ENCODE measurements at places on chromosomes 3 and 15.

GRCh38 chr3:43285644-43286043 lies 696 bp upstream of the SNRK start:
- no peak for DNase-seq

DNA sequence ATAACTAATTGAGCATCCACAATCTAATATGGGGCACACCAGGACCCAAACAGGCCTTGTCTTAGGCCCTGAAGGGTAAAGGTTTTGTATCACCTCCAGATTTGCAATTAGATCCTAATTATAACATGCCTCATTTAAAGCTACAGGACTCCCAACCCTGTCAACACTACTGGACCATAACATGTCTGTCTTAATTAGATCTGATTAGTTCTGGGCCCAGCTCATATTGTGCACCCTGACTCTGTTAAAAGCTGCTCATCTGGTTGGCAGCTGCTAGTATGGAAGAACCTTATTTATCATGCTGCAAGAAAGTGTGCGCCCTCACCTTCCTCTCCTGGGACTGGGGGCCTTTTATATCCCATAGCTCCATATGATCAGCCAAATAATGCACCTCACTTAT lies 457.8 kb downstream of the ROBO1 start:
- DNase-seq = no peak

GRCh38 chr3:49709852-49710251 lies 9.6 kb downstream of the AMIGO3 start:
- DNase-seq = no peak

DNA sequence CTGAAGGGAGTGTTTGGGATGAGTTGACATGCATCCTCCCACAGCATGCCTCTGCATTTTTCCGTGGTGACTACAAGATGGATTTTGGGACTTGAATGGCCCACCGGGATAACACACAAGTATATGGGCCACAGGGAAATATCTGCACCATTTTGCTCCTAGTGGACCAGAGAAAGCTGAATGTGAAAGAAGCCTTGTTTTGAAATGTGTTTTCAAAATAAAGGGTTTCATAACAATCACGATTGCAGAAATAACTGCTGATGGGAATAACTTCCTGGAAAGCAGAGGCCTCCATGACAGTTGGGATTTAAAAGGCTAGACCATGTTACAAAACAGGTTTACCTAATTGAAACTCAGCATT lies 77.5 kb upstream of the PRR23C start:
- no peak for DNase-seq

DNA sequence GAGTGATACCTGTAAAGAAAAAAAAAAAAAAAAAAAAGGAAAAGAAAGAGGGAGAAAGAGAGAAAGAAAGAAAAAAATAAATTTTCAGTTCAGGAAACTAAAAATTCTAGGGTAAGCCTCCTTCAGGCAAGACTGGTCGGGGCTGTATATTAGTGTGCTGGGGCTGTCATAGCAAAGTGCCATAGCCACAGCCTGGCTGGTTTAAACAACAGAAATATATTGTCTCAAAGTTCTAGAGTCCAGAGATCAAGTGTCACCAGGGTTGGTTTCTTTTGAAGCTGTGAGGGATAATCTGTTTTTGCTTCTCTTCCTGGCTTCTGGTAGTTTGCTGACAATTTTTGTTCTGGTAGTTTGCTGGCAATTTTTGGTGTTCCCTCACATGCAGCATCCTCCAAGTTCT lies 48.4 kb upstream of the SLC25A26 start:
- no peak for DNase-seq

- DNase-seq = no peak
Observed at GRCh38 chr3:152434142-152434541, 165.4 kb downstream of the MBNL1 start.

DNA sequence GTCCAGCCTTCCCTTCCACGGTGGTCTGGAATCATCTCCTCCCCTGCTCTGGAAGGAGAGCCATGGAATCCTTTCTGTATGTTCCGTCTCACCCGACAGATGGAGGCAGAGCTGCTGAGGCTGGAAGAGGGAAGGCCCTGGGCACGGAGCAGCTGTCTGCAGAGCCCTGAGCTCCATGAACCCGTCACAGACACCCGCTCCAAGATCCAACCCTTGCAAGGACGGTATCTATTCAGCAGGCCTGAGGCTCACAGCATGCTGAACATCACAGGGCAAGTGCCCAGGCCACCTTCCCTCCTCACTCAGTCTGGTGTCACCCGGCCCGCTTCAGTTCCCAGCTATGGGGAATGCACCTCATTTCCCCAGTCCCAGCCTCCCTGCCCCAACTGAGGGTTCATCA lies 103.9 kb downstream of the LRIG1 start:
- DNase-seq = no peak

- DNase-seq = no peak
Observed at GRCh38 chr15:56327721-56328502, 37.3 kb upstream of the TEX9 start.

- no peak for DNase-seq
Observed at GRCh38 chr3:24004171-24004938, 59.3 kb downstream of the NR1D2 start.

GRCh38 chr3:102235679-102236078 lies 199.1 kb upstream of the ZPLD1 start:
- DNase-seq = no peak

GRCh38 chr3:28598165-28598564 lies 249.5 kb upstream of the AZI2 start:
- no peak for DNase-seq

- DNase-seq = no peak
Observed at GRCh38 chr3:77541203-77541922, 501.5 kb downstream of the ROBO2 start.

GRCh38 chr3:107683447-107683846 lies 160.7 kb downstream of the BBX start:
- no peak for DNase-seq

- no peak for DNase-seq
Observed at GRCh38 chr15:88650556-88650955, 11.7 kb downstream of the ISG20 start.

DNA sequence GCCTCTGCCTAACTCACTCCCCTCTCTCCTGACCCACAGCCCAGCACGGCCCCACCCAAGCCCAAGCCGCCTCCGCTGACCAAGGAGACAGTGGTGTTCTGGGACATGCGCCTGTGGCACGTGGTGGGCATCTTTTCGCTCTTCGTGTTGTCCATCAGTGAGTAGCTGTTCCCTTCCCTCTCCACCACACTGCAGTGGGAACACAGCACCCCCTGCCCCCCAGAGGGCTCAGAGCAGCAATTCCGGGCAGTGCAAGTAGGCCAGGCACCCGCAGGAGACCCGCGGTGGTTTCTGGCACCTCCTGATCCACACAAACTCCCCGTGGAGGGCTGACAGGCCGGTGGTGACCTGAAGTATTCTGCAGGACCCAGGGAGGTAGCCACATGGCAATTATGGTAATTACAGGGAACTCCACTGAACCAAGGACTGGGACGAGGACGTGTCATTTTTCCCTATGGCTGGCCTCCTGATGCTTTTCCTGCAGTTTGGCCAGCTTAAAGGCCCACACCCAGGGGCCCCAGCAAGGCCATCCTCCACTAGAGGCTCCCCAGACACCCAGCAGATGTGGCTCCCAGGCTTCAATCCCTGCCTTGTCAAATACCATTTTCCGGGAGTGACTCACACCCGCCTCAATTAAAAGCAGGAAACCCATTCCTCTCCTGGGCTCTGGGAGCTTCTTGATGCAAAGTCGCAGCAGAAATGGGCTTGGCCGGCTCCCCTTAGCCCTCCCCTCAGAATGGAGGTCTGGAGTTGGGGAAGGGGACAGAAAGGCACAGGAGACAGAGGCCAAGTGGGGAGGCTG lies 4.8 kb downstream of the TMIE start:
- DNase-seq = no peak

Measured in stimulated activated CD4-positive, alpha-beta T cell treated with anti-CD3 and anti-CD28 coated beads, TNF-alpha, amount 100 ng/mL, for 1 hour (primary cell).